WERI-Rb-1 (cell line): ENCODE measurements at places on chromosomes 2 and 18.

DNA sequence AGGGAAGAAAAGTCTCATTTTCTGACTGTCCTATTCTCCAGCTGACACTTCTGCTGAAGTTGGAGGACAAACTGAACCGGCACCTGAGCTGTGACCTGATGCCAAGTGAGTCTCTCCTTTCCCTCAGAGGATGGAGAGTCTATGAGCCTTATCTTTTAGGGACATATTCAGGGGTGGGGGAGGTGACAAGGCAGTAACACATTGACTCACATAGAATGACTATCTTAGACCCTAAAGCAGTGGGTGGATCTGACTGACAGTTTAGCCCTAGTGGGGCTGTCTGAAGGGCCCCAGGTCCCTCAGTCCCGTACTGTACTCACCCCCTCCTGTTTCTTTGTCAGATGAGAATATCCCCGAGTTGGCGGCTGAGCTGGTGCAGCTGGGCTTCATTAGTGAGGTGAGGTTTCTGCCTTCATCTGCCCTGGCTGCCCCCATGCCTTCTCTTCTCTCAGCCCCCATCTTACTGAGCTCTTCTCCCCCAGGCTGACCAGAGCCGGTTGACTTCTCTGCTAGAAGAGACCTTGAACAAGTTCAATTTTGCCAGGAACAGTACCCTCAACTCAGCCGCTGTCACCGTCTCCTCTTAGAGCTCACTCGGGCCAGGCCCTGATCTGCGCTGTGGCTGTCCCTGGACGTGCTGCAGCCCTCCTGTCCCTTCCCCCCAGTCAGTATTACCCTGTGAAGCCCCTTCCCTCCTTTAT, 805 bp upstream of the KRTCAP3 start:
- DNase-seq, result no peak

- DNase-seq, result no peak
Measured at GRCh38 chr2:81247648-81248047, 943.1 kb upstream of the LRRTM1 start.

- DNase-seq, result no peak
Measured at GRCh38 chr2:102258386-102259074, 52.8 kb upstream of the IL1RL1 start.

DNA sequence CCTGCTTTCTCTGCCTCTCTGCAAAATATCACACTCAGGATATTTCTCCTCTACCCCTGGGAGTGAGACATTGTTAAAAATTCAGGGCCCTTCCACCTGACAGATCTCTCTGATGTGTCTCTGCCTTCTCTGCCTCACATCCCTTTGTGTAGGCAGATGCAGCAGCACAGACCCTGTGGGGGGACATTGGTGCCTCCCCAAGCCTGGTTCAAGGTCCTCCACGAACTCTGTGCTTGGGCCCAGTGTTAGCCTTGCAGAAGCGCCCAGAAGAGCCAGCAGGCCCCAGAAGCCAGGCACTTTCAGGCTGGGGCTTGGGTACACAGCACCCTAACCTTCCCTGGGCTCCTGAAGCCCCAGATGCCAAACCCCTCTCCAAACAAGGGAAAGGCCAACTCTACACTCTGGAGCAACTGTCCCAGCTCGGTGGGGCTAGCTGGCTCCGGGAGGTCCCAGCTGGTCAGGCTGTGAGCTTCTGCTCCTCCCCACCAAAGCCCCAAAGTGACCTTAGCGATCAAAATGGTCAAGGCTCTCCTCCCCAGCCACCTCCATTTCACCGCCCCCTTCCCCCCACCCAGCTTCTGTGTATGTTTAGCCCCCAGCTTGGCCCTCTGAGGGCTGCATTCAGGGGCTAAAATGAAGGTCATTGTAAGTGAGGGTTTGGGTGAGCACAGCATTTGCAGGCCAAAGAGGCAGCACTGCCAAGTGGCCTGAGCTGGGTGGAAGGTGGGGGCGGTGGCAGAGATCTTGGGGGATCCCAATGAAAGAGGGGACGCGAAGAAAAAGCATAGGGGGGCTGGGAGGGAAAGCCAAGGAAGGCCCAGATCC, 2.6 kb downstream of the HOXD9 start:
- no peak for DNase-seq

- no peak for DNase-seq
Measured at GRCh38 chr2:65292106-65292400, 64.4 kb downstream of the ACTR2 start.

DNA sequence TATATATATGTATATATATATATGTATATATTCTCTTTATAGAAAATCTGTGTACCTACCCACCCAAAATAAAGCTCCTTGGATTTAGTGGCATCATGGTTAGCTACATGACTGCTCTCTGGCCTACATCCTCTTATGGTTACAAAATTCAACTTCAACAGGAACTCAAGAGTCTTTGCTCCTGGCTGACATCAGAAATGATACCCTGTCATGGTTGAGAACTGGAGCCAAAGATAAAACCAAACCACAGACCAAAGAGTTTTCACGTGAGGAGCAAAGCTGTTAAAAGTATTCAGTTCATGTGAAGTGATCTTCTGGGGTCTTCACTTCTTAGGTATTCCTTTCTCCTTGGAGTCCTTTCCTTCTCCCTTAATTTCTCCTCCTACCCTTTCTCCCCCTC, 476.3 kb downstream of the SOX11 start:
- DNase-seq, result no peak
